GM03348 (cell line): ENCODE measurements at places on chromosomes 3 and 15.

GRCh38 chr3:143924522-143925285 lies 46.9 kb upstream of the DIPK2A start:
- DNase-seq = no peak

GRCh38 chr3:42033741-42034140 lies 57.4 kb upstream of the TRAK1 start:
- peak; percentile 54 for DNase-seq

DNA sequence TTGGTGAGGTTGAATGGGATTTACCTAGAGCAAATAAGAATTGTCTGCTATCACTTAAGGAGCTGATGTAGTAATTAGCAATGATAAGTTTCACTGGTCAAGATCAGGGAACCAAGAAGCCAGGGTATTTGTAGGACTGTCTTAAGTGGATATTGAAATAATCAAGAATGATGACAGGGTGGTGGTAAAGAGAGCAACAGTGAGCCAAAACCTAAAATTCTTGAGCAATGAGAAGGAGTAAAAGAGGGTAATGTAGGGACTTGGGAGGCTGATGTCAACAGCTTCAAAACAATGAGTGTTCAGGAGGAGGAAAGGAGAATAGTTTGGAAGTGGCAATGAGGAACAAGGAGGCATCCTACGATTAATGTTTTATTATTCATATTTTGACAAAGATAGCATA lies 31.5 kb upstream of the SLC2A2 start:
- DNase-seq = peak; percentile 40

GRCh38 chr3:126288314-126288713 lies 68.9 kb downstream of the KLF15 start:
- DNase-seq = no peak

DNA sequence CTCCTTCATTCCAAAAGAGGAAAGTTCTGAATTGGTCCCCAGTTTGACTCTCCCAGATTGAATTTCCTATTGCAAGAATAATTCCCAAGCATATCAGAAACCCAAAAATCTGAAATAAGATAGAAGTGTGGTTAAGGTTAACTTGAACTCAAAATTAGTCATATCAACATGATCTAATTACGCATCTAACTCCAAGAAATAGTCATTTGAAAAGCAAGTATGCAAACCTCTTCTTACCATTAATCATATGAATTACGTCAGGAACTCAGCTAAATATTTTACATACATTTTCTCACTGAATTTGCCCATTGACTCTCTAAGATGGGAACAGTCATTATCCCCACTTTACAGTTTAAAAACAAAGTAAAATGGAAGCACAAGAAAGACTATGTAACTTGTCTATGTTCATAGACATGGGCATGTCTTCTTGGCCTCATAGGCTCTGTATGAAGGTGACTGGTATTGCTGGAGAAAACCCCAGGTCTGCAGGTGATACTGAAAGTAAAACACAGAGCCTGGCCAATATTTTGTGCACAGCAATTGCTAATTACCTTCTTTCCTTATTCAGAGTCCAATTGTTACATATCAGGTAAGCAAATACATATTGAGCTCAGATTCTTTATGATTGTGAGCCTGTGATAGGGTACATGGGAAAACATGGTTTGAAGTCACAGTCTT lies 139.2 kb downstream of the ATP8B4 start:
- no peak for DNase-seq

DNA sequence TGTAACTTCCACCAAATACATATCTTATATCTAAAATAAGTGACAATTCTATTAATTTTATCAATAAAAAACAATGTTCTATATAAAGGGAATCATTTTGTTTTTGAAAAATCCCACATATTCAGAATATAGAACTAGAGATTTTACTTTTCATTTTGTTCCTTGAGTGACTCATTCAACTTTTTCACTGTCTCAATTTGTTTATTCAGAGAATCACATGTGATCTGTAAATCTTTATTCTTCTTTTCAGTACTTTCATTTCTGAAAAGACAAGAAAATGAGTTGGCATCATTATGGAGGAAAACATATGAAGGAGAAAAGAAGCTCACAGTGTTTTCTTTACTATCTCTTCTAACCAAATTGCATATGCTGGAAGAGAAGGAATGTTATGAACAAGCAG lies 35.0 kb downstream of the CIP2A start:
- DNase-seq = no peak

- DNase-seq = no peak
These were observed 79.4 kb downstream of the KLF15 start for GRCh38 chr3:126277629-126278378.

DNA sequence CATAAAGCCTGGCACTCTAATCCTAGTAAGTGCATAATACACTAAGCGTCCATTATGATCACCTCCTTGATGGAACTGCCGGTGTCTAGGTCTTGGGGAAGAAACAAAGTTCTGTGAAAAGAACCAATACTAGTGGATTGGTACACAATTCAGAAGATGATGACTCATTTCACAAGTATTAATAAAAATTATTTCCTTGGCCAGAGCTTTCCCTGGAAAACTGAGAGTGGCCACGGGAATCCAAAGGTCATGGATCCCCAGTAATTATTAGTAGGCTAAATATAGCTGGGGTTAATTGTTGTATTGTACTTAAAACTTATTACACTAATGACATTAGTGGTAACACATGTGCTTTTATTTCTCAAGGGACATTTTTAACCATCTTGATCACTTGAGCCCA lies 808.0 kb upstream of the NR2F2 start:
- DNase-seq = peak; percentile 24

DNA sequence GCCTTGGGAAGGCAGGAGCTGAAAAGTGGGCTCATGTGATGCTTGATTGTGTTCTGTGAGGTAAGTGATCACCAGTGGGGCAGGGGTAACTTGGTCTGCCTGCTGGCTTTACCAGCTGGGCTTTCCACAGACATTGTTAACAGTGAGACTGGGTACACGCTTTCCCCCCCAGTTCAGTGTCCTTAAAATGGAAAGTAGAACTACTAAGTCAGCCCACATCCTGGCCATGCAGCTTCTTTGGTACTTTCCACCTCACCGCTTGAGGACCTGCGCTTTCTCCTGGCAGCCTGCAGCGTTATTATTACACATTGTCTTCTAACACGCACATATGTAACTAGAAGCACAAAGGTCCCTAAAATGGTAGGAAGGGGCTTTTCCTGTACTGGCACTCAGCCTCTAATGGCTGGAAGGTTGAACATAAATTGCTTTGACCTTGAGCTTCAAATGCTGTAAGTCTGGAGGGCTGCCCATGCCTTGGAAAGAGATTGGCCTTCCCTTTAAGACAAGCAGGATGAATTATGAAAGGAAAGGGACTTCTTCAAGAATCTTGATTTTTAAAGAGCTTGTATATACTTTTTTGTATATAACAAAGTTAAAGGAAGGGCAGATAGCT lies 216.1 kb upstream of the ROPN1 start:
- no peak for DNase-seq
